Activated T-helper 1 cell treated with Interleukin-2 at 50 U/mL for 16 hours (primary cell): ENCODE measurements at places on chromosomes 3 and 15.

- DNase-seq, result no peak
These were observed 405.1 kb downstream of the ROBO1 start for GRCh38 chr3:79362571-79363270.

DNA sequence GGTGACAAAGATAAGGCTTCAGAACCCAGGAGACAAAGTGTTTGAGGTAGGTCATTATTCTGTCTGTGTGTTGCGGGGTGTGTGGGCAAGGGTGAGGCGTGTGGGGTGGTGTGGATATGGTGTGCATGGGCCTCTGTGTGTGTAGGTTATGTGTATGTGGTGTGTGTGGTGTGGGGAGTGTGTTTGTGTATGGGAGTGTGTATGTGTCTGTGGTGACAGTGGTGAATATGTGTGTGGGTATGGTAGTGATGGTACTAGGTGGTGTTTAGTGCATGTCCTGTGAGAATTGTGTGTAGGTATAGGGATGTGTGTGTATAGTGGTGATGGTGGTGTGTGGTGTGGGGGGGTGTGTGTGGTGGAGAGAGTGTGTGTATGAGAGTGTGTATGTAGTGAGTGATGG is 16.2 kb upstream of the ETV5 start:
- no peak for DNase-seq

DNA sequence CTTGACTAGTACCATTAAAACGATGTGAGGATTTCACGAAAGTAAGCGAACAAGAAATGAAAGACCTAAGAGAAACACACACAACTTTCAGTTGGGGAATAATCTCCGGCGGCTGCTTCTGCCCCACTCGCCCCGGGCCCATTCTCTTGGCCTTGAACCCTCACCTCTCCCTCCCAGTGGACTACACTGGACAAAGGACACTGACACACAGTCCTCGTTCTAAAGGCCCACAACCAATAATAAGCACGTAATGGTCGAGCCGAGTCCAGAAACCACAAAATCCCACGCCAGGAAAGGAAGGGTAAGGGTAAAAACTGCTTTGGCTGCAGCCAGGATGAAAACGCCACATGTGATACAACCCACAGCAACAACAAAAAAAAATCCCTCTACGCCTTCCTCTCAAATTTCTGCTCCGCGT is 469 bp downstream of the ZNF770 start:
- DNase-seq, result no peak

- DNase-seq, result no peak
These were observed 53.4 kb downstream of the HES1 start for GRCh38 chr3:194189243-194189791.

GRCh38 chr3:37493485-37494080 is 319.2 kb upstream of the LRRFIP2 start:
- no peak for DNase-seq

DNA sequence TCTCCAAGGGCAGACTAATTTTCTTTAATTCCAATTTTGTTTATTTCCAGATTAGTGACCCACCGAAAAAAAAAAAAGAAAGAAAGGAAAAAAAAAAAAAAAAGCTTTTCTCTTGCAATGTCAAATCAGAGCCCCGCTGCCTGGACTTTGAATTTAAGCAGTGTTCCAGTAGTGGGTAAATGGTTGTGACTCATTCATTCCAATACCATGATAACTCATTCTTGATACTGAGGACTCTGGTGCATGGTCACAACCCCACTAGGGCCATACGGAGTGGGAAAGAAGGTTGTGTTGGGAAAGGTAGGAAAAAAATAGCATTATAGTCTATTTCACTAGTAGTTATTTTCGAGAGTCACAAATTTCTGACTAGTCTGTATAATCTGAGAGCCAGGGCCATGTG is 59.1 kb upstream of the COL8A1 start:
- no peak for DNase-seq

- DNase-seq, result no peak
These were observed 101.4 kb downstream of the FNDC3B start for GRCh38 chr3:172140499-172141391.

GRCh38 chr3:113133140-113133539 is 78.2 kb upstream of the BOC start:
- no peak for DNase-seq

- no peak for DNase-seq
These were observed at the start of gene VEPH1 for GRCh38 chr3:157502916-157503595. TSS of gene VEPH1 (minus strand) at chr3:157503416. CDS start at chr3:157495349, 8,067 bp downstream.

GRCh38 chr15:32886459-32886858 is 168.7 kb downstream of the GREM1 start:
- DNase-seq, result no peak

DNA sequence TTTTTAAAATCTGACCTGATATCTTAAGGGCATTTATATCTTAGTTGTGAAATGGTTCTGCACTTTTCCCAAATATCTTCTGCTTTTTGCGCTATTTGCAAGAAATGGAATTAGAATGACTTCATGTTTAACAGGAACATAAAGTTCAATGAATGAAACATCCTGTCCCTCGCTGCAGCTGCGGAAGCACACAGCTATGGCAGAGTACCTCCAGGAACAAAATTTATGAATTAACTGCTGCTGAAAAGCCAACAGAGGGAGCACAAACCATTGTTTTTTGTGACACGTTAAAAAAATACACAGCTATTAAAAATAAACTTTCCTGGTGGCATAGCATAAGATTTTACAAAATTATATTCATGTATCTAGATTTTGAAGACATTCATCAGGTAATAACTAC is 404.4 kb upstream of the MDFIC2 start:
- no peak for DNase-seq

GRCh38 chr3:52463416-52463815 is 8.0 kb downstream of the NISCH start:
- no peak for DNase-seq

DNA sequence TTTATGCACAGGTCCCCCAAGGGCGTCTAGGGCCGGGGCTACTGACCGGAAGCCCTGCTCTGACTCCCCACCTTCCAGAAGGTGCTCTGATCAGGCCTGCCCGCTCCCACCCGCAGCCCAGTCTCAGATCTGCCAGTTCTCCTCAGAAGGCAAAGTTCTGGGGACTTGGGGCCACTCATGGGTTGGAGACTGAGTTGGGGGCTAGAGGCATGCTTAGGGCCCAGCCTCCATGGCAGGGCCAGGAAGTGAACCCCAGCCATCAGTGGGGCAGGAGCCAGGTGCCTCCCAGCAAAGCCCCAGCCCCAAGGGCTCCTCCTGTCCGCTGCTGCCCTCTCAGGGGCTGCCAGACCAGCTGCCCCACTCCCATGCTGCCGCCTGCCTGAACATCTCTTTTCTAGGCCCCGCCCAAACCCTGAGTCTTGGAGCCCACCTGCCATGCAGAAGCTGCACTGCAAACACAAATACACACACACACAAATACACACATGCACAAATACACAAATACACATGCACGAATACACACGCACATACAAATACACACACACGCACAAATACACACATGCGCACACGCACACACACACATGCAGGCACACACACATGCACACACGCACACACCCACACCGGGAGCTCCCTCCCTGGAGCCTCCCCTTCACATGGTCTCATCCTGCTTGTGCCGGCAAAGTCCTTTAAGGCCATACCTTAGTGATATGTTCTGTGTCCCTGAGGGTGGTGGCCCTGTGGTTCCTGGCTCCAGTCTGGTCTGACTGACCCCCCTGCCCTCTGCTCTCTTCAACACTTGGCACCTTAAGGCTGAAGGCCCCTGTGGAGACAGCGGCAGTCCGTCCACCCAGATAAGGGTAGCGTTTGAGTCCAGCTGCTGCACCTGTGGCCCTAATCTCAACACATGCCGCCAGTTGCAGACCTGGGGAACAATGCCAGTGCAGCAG is 59.2 kb upstream of the KLF13 start:
- no peak for DNase-seq

- DNase-seq, result no peak
These were observed 155.3 kb upstream of the PRICKLE2 start for GRCh38 chr3:64380546-64380945.

DNA sequence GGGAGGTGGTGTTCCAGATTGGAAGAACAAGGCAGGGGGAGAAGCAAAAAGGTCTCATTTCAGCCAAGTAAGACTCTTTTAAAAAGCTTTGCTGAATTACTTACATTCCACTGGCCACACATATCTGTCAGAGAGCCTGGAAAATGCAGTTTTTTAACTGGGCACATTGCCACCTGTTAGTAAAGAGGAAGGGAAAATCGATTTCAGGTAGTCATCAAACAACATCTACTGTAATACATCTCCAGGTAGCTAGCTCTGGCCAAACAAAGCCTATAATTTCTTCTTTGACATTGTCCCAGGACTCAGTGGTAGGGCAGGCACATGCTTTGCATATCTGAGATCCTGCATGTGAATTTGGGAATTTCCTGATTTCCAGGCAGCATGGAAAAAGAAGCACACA is 480.7 kb upstream of the SUCLG2 start:
- DNase-seq, result no peak

DNA sequence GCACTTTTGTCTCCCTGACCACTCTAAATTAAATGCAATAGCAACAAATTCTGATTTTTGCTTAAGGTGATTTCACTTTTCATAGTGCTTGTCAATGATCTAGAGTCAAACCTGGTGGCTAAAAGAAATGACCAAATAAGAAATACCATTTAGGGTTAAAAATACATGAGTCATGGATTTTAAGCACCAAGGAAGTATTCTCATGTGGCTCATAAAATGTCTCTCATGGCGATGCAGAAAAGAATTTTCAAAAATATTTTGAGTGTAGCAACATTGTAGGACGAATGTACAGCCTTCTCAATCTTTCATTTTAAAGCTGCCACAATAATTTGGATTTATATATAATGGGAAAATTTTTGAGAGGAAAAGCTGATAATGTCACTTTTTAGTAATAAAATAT is 193.6 kb downstream of the EPHA3 start:
- no peak for DNase-seq

DNA sequence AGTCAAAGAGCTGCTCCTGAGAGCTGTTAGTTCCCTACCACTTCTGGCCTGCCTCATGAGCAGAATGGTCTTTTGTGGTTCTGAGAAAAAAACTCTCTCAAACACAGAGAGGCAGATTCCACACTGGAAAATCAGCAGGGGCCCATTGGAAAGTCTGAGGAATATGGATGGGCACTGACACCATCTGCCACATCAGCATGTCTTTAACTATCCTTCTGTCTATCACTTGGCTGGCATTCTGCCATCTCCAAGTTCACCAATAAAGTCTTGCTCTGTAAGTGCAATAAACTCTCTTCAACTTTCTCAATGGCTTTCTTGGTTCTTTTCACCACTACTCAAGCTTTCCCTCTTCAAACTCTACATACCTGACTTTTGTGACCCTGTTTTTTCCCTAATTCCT is 101.3 kb upstream of the GALNT15 start:
- no peak for DNase-seq

DNA sequence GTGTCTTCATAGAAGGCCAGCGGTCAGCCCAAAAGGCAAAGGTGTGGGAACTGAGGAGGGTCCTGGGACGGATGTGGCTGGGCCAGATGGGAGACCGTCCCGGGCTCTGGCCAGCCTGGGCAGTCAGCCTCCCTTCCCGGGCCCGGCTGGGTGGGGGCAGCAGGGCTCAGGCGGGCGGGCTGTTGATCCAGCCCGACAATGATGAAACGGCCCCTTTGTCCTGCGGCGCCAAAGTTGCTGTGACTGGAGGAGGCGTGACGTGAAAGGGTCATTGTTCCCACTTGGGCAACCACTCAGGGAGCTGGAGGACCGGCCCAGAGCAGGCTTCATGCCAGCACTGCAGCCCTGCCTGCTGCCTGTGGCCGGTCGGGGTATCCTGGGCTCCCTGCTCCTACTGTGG is 16.5 kb downstream of the DUSP7 start:
- no peak for DNase-seq

DNA sequence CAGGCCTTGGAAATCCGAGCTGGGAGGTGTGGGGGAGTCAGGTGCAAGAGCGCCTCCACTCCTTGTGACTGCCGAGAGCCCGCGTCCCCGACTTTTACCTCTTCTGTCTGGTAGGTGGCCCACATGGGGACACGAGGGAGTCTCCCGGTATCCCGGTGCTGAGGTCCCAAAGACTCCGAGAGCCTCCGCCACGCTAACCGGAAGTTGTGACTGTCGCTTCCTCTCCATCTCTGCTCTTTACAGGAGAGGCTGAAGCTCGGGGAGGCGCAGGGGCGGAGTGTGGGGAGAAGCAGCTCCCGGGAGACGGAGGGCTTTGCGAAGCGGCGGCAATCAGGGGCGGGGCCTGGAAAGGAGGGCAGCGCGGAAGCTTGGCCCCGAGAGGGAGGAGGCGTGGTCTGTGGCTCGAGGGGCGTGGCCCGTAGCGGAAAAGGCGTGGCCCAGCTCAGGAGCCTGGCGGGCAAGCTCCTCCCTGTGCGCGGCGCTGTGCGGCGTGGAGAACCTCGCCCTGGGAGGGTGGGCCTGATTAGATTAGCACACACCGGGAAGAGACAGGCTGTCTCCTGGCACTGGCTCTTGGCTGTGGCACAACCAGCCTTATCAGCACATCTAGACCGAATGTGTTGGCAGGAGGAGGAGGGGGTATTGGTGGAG is 143.9 kb downstream of the GABRB3 start:
- DNase-seq, result no peak

DNA sequence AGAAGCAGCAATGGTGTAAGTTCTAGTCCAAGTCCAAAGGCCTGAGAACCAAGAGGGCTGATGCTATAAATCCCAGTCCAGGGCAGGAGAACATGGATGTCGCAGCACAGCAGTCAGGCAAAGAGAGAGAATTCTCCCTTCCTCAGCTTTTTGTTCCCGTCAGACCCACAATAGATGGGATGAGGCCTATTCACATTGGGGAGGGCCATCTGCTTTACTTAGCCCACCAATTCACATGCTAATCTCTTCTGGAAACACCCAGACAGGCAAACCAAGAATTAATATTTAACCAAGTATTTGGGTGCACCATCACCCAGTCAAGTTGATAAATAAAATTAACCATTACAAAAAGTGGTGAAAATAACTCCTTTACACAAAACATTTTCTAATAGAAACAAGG is 511.7 kb upstream of the UBE2E2 start:
- DNase-seq, result no peak

DNA sequence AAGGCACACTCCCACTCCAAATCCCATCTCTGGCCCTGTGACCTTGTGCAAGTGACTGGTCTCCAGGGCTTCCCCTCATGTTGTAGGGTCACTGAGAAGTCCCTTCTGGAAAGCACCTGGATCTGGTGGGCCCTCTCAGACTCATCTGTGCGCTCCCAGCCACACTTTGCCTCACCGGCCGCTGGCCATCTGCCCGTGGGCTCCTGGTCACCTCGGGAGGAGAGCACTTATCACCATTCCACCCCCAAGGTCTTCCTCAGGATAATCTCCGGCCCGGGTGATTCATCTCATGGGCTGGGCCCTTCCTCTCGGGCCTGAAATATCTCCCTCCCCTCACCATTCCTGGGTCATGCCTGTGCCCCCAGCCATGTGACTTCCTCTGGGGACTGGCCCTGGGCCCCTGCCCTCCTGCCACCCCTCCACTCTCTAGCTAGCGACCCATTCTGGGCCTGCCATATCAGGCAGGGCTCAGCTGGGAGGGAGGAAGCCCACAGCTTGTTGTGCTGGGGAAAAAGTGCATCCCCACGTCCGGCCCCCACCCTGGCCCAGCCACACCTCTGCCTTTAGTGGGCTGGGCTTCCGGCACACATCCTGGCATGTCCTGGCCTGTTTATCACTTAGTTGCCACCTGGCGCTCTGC is 10.6 kb upstream of the WNT7A start:
- peak; percentile 54 for DNase-seq
